Endothelial cell of umbilical vein (primary cell): ENCODE measurements at places on chromosomes 4 and X. TPM values are rescaled to one million over a fixed set of nuclear protein-coding genes. Genes with fewer than 3 reads are reported as not detected.

Gene CLDN22
- not detected in 2 replicates for total RNA-seq

Gene CEP135
- 14.7 and 15.3 TPM in 2 replicates for total RNA-seq

Gene CENPVL1
- not detected in 2 replicates for total RNA-seq

Gene LUZP4
- not detected in 2 replicates for total RNA-seq

Gene XAGE2
- total RNA-seq: not detected in 2 replicates

Gene APELA
- not detected in 2 replicates for total RNA-seq

Gene FAM184B
- total RNA-seq: not detected in 2 replicates

Gene CENPVL2
- total RNA-seq: not detected in 2 replicates

Gene GDI1
- total RNA-seq: 128 and 131 TPM in 2 replicates

Gene NUDT10
- total RNA-seq: not detected in 2 replicates

Gene TMPRSS11A
- not detected in 2 replicates for total RNA-seq

Gene CXXC4
- total RNA-seq: not detected in 2 replicates

Gene COL4A5
- total RNA-seq: 15.4 and 28.1 TPM in 2 replicates

Gene AASDH
- total RNA-seq: 6.9 and 9.5 TPM in 2 replicates

Gene TLR7
- not detected in 2 replicates for total RNA-seq

Gene VCX
- total RNA-seq: not detected in 2 replicates

Gene FHIP1A
- 0.58 and 2.2 TPM in 2 replicates for total RNA-seq

Gene AFP
- total RNA-seq: not detected in 2 replicates

Gene GRID2
- total RNA-seq: not detected in 2 replicates

Gene DUSP21
- total RNA-seq: not detected in 2 replicates

Gene PDGFRA
- total RNA-seq: 0.48 and 0.55 TPM in 2 replicates

Gene TKTL2
- not detected in 2 replicates for total RNA-seq

Gene NSG1
- 1.0 and 2.0 TPM in 2 replicates for total RNA-seq
